ENCODE measurements at places on chromosomes 1 and 21.

DNA sequence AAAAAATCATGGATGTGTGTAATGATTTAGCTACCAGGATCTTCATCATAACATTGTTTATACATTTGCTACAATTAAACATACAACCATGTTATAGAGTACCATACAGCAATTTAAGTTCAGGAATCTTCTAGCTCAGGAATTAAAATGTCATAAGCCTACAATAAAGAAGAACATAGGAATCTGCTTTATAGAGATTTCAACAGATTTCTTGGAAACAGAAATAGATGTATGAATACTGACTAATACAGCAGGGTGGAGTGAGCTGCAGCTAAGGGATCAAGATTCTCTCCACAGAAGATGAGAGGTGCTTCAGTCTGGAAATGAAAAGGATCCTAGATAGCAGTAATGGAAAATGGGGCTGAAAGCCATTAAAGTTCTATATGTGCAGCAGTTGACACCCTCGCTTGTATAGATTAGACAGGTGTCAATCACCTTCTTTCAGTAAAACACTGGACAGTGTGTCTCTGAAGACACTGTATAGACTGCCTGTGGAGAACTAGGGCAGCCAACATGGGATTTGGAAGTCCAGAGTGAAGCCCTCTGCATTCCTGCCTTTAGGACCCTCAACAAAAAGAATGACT is 73.9 kb downstream of the DNTTIP2 start:
- DNase-seq: no peak

GRCh38 chr1:244394826-244395765 is 56.6 kb downstream of the ADSS2 start:
- no peak for DNase-seq

DNA sequence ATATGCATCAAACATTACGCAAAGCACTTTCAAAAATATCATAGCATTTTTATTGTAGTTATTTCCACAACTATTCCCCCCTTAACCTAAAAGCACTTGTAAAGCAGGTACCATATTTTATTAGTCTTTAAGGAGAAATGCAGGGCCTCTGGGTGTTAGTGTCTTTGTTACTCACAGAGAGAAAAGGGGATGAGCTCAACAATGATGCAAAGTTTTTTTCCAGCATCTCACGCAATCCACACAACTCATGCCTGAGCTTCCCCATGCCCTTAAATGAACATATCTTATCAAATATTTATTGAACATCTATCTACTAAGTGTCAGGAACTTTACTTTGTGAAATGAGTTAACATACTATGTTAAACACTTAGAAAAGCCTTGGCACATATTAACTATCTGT is 50.6 kb downstream of the BEND5 start:
- no peak for DNase-seq

DNA sequence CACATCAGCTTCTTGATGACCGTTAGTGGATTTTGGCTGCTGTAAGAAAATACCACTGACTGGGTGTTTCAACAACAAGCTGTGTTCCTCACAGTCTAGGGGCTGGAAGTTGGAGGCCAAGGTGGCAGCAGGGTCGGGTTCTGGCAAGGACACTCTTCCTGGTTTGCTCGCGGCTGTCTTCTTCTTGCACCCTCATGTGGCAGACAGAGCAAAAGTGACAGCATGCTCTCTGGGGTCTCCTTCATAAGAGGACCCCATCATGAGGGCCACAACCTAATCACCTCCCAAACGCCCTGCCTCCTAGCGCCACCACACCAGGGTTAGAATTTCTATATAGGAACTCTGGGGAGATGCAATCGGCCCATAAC is 18.6 kb upstream of the TSPEAR start:
- no peak for DNase-seq

DNA sequence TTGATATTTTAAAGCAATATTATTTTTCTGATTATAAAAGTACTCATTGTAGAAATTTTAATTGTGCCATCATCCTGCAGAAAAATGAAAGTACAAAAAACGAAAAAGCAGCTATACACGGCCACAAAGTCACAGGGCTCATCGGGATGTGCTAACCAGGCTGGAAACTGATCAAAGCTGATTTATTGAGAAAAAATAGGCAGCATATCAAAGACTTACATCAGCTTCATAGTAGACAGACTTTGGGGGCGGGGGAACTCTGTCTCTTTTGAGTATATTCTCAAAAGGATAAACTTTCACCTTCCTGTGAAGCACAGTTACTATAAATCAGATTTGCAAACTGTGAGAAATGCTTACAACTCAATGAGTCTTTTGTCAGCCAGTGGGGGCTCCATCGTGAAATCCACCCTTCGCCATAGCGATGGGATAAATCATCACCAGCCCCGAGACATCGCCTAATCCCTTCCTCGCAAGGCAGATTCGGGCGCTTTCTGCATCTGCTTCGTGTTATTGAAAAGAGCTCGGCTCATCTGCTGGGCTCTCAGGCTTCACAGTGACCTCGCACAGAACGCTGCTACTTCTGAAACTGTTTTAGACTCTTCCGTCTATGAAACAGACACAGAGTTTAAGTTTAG is 69.2 kb upstream of the ERG start:
- no peak for DNase-seq

DNA sequence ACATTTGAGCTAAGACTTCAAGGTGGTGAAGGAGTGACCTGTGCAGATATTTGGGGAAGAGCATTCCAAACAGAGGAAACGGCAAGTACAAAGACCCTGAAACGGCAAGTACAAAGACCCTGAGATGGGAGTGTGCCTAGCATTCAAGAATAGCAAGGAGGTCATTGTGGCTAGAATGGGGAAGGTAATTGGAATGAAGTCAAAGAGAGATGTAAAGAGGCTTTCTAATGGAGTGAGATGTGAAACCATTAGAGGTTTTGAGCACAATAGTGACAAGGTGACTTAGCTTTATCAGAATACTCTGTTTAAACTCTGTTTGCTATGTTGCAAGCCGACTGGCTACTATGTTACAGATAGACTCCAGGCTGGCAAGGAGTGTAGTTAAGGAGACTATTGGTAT is 4.4 kb downstream of the CDC7 start:
- DNase-seq: no peak

DNA sequence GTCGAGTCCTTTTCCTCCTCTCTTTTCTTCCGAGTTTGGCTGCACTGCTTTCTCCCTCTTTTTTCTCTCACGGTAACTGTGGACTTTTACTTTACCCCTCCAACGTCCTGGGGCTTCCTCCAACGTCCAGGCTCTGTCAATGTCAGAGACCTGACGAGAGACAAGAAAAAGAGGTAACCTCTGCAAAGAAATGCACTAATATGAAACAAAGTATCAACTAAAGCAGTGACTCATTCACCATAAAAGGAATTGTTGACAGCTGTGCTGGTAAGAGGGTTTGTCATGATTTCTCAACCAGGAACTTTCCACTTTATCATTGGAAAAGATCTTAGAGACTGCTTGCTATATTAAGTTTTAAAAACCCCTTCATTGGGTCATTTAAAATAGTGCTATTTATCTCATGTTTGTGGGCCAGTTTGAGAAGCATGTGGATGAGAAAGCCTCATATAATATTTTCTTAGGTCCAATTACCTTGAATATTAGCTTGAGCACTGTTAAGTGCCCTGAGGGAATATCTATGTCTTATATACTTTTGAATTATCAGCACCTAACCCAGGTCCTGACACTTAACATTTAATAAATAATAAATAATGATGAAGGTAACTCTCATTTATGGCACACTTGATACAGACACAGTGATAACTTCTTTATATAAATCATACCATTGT is at the start of gene GBP2:
GBP2 (minus strand) TSS at position 202 of the 668 bp plus-strand sequence. CDS start 4,148 bp downstream, outside the sequence.
- DNase-seq: no peak

- no peak for DNase-seq
Measured at GRCh38 chr1:16969057-16969611, 11.3 kb downstream of the MFAP2 start.

- DNase-seq: no peak
Measured at GRCh38 chr1:186875896-186876835, 47.4 kb downstream of the PLA2G4A start.

DNA sequence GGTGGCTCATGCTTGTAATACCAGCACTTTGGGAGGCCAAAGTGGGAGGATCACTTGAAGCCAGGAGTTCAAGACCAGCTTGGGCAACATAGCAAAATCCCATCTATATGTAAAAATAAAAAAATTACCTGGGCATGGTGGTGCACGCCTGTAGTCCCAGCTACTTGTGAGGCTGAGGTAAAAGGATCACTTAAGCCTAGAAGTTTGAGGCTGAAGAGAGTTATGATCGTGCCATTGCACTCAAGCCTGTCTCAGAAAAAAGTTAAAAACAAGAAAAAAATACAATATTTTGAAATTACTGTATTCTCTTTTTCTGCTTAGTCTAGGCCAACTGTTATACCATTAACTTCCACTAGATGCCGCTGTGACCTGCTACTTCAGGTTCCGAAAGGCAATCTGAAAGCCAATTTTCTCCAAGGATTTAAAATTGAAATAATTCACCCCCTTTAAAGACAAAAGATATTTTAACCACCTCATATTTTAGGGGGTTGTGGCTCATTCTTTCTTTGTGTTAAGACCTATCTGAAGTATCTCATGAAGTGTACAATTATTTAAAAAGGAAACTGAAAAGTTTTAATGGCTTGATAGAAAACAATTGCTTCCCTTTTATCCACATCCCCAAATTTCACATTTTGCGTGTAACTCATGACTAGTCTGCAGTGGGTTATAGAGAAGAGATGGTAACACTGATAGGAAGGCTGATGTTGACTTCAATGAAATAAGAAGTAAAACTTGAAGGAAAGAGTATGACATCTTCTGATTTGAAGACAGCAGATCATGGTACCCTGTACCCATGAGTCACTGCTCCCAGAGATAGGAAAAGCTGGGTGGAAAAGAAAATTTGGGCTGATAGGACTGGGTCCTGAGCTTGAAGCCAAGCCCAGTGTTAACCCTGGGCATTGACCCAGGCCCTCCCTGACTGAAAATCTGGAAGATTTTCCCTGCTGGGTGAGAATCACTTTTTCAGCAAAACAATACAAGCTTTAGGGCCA is 24.4 kb upstream of the CLDN14 start:
- DNase-seq: no peak

DNA sequence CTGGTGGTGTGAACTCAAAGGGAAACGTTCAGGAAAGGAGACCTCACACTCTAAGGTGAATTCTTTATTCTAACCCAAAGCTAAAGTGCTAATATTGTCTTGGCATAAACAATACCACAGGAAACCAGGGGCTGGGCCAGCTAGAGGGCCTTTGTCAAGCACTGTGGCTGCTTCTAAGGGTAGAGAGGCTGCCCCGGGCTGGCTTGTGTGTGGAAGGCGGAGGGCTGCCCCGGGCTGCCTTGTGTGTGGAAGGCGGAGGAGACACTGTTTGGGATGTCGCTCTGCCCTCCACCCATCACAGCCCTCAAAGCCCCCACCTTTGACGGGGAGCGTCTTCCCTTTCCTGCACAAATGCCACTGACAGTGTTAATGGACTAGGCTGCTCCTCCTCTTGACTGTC is 216.8 kb downstream of the TOMM20 start:
- no peak for DNase-seq

DNA sequence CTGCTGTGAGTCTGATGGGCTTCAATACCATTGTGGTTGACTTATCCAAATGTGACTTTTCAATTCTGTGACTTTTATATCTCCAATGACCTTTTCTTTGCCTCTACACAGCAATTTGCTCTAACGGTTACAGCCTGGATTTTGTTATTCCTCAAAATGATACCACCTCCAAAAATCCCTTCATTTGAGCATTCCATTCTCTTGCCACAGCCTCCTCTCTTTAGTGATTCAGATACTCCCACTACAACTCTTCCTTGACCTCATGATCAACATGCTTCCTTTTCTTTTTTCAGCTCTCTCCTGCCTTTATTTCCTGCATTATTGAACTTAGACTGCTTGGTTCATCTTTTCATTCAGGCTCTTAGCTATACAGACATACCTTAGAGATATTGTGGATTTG is 16.6 kb upstream of the IL19 start:
- no peak for DNase-seq

Data from stimulated activated CD8-positive, alpha-beta memory T cell treated with anti-CD3 and anti-CD28 coated beads, Interleukin-2, amount 100 ng/mL, for 1 hour (primary cell).